ENCODE measurements at places on chromosomes 5 and 9.

DNA sequence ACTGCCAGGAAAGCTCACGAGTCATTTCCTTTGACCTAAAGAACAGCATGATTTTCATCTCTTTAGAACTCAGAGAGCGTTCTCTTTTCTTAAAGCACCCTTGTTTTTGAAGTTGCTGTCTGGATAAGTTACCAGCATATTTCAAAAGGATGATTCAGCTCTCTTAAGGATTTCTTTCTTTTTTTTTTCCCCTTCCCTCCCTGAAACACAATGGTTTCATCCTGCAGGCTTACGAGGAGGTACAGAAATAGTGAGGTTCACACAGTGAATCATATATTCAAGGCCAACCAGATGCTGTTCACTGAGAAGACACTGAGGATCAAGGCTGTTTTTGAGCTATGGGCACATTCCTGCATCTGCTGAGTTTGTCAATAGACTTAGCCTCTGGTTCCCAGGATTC is 257.2 kb downstream of the KIF4B start:
- DNase-seq, result no peak

GRCh38 chr5:159943326-159943725 is 27.0 kb downstream of the ADRA1B start:
- no peak for DNase-seq

DNA sequence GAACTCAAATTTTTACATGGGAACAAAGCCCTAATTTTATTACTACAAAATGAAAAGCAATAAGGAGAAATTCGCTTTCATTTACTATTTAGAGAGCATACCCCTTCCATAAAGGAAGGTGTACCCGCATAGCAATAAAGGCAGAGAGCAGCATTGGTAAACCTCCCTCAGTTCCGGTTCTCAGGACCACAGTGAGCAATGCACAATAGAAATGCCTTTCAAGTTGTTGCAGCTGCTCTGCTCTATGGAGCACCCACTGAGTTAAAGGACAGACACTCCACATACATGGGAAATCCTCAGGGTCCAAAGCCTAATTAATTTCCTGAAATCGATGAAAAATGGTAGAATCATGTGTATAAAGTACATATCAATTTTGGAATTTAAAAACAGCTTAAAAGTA is 89.9 kb upstream of the MPDZ start:
- DNase-seq, result no peak

- no peak for DNase-seq
These were observed 148.5 kb downstream of the KIAA0825 start for GRCh38 chr5:94469894-94470329.

GRCh38 chr5:35223787-35224395 is 6.4 kb downstream of the PRLR start:
- DNase-seq, result no peak

DNA sequence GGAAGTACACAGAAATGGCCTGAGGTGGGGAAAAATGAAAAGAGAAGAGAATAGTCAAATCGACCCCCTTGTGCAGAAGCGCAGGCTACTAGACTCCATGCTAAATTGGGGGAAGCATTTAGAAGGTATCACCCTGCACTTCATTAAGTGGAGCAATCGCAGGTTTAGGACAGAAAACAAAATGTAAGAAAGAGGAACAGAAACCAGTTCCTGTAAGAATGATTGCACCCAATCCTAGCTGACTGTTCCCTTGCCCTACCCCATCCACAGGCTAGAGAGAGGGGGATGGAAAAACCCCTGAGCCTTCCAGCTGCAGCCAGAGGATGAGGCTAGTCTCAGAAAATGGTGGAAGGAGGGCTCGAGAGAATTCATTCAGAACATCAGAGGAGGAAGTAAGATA is 23.9 kb upstream of the PPP1R2B start:
- no peak for DNase-seq

GRCh38 chr5:9632495-9632894 is 2.3 kb upstream of the TAS2R1 start:
- DNase-seq, result no peak

- DNase-seq, result no peak
These were observed 2.0 kb upstream of the ZNF622 start for GRCh38 chr5:16467363-16468219.

- no peak for DNase-seq
These were observed 3.2 kb upstream of the IL12B start for GRCh38 chr5:159333545-159333925.

DNA sequence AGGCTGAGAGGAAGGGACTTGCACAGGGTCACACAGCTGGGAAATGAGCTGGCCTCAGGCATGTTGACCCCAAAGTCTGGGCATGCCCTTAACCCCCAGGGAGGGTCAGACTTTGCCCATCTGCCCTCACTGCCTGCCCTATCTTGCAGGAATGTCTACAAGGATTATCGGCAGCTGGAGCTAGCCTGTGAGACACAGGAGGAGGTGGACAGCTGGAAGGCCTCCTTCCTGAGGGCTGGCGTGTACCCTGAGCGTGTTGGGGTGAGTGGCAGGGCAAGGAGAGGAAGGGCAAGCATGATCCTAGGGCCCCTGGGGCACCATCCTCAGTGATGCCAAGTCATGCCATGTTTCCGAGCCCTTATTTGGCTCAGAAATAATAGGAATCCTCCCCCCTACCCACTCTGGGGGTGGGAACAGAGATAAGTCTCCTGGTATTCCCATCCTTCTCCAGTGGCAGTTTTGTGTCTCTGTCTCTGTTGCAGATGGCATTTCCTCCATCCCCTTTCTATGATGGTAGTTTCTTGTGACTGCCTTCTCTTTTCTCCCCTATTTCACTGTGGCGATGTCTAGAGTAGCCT is 28.5 kb downstream of the GOLGA2 start:
- no peak for DNase-seq

- no peak for DNase-seq
These were observed 113.8 kb upstream of the PUM3 start for GRCh38 chr9:2957656-2958200.

DNA sequence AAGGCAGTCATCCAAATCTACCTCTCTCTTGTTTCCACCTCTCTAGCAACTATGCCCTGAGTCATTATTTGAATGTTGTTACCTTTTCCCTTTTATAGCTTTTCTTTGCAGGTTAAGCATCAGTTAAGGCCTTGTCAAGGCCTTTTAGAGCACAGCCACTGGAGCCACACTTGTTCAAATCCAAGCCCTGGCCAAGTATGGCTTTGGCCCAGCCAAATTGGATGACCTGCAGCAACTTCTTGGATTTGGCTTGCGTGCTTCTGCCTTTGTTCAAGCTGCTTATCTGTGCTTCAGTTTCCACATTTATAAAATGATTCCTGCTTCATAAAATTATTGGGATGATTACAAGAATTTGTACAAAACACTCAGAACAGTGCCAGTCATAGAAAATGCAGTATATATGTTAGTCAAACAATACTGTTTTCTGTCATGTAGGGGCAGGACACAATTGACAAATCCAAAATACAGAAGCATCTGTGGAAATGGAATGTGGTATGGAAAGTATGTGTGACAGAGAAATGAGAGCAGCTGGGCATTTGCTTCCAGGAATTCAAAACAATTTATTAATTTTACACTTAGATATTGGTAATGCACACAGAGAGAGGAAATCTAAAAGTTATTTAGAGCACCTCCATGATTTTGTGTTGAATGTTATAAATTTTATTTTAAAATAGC is 17.9 kb upstream of the RLN1 start:
- no peak for DNase-seq

GRCh38 chr9:212297-212696 is 2.4 kb upstream of the DOCK8 start:
- DNase-seq, result no peak

GRCh38 chr5:13278148-13278547 is 666.3 kb downstream of the DNAH5 start:
- no peak for DNase-seq

DNA sequence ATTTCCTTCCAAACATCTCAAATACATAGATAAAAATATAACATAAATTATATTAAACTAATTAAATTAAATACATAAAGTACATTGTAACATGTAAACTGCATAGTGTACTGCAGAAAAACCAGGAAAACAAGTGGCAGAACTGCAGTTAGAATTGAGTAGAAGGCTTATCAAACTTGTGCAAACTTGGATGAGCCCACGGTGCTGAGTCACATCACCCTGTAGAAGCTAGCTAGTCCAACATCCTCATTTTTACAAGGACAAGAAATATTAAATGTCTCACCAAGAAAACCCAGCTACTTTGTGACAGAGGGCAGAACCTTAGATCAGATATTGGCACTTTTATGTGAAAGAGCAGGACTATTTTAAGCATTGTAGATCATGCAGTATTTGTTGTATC is 807.9 kb upstream of the NUDT12 start:
- DNase-seq, result no peak

GRCh38 chr5:109743770-109744212 is 54.1 kb downstream of the MAN2A1 start:
- DNase-seq, result no peak

DNA sequence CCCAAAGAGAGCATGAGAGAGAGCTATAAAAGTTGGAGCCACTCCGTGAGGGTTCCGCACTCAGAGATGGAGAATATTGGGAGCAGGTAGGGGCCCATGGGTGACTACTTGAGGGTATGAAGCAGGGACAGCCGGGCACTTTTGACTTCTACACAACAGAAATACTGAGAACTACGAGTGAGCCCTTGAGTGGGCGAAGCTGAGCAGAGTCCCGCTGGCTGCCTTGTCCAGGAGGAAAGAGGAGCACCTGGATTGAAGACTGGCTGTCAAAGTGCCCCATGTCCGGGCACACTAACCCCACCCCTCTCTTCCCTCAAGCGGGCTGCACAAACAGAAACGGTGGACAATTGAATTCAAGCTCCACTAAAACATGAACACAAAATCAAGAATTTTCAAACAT is 33.6 kb downstream of the FYB1 start:
- no peak for DNase-seq

- DNase-seq, result no peak
These were observed 1.4 kb downstream of the GTF3C5 start for GRCh38 chr9:133032171-133032570.

DNA sequence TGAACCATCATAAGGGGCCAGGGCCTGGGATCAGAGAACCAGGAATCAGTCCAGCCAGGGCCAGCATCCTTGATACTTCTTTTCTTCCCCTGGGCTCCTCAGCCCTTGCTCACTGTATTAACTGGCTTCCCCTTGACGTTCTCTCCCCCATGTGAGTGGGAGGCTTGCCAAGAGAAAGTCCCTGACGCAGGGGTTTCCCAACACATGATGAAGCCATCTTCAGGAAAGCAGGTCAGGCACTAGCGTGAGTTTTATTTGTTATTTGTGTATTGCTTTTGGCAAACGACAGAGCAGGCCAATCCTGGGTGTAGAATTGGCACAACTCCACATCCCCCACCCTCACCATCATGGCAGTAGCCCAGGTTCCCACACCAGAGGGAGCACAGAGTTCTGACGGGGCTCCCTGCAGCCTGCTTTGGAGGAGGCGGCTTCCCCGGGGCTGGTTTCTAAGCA is 165.5 kb upstream of the NFIL3 start:
- DNase-seq, result no peak

GRCh38 chr5:168656633-168657032 is 77.5 kb upstream of the PANK3 start:
- DNase-seq, result no peak

DNA sequence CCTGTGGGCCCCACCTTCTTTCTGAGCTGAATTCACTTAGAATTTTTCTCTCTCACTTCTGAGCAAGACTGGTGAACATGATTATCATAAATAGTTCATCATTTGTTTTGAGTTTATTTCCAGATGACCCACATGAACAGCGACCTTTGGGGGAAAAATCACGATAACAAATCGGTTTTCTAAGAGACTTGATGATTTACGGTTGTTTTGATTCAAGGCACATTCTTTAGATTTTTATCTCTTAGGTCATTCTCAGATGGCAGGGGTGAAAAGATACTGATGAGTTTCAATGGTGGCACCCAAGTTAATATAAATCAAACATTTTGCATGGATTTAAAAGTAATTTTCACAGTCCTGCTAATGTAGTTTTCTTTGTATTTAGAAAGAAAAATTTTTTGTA is 95.1 kb downstream of the DMXL1 start:
- DNase-seq, result no peak

- DNase-seq, result no peak
These were observed 24.1 kb downstream of the SAR1B start for GRCh38 chr5:134608555-134608954.

DNA sequence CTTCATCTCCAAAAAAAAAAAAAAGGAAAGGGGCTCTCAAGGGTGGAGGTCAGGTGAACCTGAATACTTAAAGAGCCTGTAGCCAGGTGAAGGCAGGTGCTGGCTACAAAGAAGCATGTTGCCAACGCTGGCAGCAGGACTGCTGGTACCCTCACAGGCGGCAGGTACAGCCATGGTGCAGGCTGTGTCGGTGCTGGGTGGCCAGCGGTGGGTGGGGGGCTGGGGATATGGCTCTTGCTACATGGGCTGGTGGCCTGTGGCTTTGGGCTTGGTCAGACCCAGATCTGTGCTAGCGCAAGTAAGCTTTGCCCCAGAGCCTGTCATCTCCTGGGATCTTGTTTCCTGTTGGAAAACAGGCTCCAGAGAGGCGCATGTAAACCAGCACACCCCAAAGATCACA is 86.3 kb upstream of the PHYKPL start:
- no peak for DNase-seq

- no peak for DNase-seq
These were observed 331.0 kb upstream of the TLE4 start for GRCh38 chr9:79240774-79241173.

GRCh38 chr5:33531824-33532223 is 91.1 kb downstream of the TARS1 start:
- no peak for DNase-seq

- no peak for DNase-seq
These were observed 303.6 kb upstream of the CLINT1 start for GRCh38 chr5:158162479-158163034.

DNA sequence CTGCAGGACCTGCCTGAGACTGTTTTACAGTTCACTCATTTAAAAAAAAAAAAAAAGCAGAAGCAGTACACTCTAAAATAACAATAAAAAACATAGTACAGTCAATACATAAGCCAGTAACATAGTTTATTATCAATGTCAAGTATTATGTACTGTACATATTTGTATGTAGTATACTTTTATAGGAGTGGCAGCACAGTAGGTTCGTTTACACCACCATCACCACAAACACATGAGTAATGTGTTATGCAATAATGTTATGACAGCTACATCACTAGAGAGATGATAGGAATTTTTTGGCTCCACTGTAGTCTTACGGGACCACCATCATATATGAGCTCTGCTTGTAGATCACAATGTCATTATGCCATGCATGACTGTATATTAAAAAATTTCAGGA is 462.8 kb downstream of the ISL1 start:
- no peak for DNase-seq

- DNase-seq, result no peak
These were observed 32.8 kb upstream of the CPEB4 start for GRCh38 chr5:173855162-173855994.

GRCh38 chr9:100220936-100221335 is 121.9 kb downstream of the INVS start:
- no peak for DNase-seq

DNA sequence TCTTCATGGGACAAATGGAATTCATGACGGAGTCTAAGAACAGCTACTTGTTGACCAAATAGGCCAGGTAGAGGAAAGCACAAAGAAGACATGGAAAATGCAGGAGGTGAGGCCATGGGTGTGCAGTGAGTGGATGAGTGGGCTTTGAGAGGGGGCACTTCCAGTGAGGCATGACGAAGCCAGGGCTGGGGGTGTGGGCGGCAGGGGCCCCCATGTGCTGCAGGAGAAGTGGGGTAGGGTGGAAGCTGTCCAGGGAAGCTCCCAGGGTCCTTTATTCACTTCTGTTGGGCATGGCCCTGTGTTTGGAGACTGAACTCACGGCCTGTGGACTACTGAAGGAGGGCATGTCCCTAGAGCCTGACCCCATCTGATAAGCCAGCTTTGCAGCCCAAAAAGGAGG is 127.6 kb upstream of the SLC25A48 start:
- no peak for DNase-seq

GRCh38 chr9:120890320-120891244 is 13.6 kb upstream of the PHF19 start:
- DNase-seq, result no peak

- DNase-seq, result no peak
These were observed 55.1 kb downstream of the ACTL7B start for GRCh38 chr9:108800632-108801099.
